Fibroblast of gingiva (primary cell): ENCODE measurements at places on chromosomes 11 and 22.
A peak's percentile ranks its signal among the peaks of the same experiment; 100 is the strongest.

- DNase-seq = no peak
These were observed 19.2 kb upstream of the TUB start for GRCh38 chr11:8061555-8062428.

DNA sequence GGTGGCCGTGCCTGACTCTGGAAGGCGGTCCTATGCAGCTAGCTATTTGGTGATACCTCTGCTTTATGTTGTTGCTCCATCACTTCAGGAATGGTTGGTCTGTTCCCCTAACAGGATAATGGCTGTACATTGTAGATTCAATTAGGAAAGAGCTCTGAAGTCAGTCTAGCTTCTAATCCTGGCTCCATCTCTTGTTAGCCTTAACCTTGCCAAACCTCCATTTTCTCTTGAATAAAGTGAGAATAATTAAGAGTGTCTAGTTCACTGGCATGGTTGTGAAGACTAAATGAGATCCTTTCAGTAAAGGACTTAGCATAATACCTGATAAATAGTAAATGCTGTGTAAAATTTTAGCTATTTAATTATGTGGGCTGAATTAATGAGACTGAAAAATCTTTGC is 262.5 kb upstream of the ARHGAP20 start:
- DNase-seq = no peak

DNA sequence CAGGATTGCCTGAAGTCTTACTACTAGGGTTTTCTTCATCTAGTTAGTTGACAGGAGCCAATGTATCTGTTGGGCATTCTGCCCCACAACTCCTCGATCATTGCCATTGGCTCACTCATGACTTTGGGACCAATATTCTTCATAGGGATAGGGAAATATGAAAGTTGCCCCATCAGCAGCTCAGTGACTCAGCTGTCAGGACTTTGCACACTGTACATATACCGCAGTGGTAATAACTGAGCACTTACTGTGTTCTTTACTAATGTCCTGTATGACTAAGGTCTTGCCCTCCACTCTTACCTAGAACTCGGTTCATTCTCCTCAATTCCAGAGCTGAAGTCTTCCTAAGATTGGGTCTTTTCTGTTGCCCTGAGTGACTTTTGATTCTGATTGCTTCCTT is 46.8 kb upstream of the PGR start:
- DNase-seq = no peak

GRCh38 chr11:10441652-10442503 is 13.2 kb upstream of the AMPD3 start:
- no peak for DNase-seq

DNA sequence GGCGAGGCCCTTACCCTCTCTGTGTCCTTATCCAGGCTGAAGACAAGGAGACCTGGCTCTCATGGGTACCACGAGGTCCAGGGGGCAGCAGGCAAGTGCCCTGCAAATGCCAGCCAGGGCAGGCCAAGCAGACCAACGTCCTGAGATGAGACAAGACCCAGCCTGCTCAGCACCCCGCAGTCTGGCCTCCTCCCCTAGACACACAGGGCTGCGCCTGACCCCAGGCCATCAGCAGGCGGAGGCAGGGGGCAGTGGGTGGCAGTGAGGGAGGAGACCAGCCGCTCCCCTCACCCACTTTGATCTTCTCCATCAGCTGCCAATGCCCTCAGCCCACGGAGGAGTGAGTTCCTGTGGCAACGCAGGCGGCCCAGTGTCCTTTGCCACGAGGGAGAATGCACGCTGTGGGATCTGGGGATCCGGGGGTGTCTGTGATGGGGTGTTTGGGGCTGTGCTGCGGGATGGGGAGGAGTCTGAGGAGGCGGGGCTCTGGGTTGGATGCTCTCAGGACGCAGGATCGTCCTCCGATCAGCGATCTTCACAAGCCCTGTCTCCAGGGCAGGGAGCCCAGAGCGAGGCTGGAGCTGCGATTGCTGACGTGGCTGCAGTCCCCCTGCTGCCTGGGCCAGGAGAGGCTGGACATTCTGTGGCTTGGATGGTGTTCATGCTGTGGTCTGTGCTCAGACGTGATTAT is 30.5 kb upstream of the PPARA start:
- peak; percentile 93 for DNase-seq

DNA sequence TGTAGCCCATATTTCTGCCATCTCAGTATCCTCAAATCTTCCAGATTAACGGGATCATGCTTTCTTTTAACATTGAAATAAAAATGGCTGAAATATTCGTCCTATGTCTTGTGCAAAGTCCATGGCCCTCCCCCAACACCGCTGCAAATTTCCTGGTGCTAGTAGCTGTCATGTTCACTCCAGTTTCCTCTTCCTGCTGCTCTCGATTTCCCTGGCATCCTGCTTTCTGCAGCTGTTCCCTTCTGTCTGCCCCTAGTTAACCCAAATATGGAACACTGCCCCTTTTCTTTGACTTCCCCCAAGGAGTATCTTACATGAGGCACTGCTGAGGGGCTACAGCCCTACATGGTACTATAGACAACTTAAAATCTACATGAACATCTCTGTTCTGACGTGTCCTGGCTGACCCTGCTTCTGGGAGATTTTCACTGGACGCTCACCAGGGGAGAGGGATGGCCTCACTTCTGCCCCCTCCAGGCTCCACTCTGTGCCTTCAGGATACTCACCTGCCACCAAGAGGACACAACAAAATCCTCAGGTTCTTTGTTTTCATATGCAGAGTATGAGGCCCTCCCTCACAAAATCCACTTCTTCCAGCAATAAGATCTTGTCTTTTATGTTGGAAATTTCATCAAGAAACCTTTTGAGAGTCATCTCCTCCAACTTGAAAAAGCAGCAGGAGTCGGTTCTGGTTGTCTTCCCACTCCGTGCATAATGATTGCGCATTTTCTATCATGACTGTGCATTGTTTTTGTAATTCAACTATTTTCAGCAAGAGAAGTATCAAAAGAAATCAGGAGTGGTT is 29.5 kb upstream of the SCUBE2 start:
- DNase-seq = no peak

- DNase-seq = no peak
These were observed 17.4 kb upstream of the ACR start for GRCh38 chr22:50720301-50721256.

DNA sequence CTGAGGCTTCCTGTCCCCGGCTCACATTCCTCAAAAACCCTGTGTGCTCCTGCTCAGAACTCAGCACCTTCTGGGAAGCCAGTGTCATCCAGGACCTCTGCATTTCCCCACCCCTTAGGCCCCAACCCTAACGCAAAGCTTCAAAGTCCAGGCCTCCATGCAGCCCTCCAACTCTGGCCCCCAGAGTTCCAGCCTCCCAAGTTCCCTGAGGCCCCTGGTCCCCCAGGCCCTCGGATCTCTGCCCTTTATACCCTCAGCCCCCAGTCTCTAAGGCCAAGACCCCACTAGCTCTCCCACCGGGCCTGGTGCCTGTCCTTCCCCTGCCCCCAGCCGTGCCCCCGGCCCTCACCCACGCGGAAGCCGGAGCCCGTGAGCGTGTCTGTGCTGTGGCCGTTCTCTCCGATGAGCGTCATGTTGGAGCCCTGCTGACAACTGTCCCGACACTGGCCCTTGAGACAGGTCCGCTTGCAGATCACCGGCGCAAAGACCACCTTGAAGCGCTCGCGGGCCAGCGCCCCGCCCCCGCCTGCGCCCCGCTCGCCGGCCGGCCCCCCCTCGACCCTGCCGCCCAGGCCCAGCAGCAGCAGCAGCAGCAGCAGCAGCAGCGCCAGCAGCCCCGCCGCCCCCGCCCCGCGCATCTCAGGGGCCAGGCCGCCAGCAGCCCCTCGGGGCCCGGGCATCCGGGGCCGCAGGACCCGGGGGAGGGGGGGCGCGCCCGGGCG is 718 bp downstream of the LTBP3 start:
- no peak for DNase-seq

DNA sequence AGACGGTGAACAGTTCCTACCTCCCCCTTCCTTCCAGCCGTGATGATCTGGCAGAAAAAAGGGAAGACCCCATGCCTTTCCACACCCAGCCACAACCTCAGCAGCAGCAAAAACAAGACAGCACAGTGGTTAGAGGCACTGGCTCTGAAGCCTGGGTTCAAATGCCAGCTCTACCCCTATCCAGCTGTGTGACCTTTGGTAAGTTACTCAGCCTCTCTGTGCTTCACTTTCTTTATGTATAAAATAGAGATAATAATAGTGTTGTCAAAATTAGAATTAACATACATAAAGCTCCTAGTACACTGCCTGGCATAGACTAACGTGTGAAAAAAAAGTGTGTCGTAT is 4.2 kb downstream of the NRXN2 start:
- DNase-seq = no peak

DNA sequence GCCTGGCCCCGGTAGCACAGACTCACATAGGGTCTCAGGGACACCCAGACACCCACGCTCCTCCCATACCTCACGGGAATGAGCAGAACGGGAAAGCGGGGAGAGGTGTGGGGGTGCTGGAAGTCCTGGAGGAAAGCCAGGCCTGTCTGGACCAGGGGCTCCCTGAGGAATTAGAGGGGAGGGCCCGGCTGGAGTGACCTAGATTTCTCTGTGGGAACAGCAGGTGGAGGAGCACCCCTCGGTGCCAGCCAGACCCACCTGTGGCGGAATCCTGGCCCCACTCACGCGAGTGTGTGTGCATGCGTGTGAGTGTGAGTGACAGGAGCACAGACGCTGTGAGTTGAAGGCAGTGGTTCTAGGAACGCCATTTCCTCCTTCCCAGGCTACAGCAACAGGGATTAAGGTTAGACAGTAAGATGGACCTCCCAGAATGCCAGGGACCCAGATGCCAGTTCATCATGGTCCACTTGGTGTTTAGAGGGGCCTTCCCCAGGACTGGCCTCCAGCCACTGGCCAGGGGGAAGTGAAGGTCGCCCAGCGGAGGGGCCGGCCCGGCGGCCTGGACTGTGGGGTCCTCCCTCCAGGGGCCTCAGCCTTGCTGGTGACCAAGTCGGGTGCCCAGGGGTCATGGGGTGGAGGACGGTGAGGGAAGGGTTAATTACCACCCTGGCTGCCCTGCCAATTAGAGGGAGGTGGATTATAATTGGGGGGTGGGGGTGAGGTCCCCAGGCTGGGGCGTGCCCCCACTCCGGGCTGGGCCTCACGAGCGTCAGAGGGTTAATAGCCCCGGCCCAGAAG is 1.0 kb downstream of the PKP3 start:
- no peak for DNase-seq

- DNase-seq = peak; percentile 23
These were observed 105.1 kb downstream of the FANCF start for GRCh38 chr11:22520521-22520920.

- peak; percentile 38 for DNase-seq
These were observed 9.1 kb downstream of the PRR33 start for GRCh38 chr11:1882265-1883238.

DNA sequence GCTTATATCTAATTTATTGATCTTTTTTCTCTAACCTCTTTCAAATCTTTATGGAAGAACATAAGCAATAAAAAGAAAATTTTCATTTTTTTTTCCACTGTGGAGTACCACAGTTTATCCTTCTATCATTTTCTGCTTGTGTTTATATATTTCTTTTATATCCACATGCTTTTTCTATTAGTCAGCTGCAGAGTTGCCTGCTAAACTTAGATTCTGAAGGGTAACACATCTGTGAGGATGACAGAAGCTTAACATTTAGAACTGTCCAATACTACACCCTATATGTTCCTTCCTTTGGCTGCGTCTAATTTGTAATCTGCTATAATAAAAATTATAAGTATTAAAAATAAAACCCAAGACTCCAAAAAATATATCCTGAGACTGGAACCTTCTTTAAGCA is 20.8 kb downstream of the CCDC90B start:
- DNase-seq = no peak

DNA sequence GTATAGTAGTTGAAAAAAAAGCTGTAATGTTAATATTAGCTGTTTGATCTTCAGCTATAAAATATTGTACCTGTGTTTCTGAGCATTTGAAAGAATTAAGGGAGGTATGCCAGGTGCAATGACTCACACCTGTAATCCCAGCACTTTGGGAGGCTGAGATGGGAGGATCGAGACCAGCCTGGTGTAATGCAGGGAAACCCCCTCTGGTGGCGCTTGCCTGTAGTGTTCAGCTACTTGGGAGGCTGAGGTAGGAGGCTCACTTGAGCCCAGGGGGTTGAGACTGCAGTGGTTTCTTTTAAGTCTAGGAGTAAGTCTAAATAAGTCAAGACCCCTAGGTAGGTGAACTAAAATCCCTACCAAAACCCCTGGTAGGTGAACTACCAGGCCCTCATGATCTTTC is 37.1 kb downstream of the TAF1D start:
- DNase-seq = no peak

- no peak for DNase-seq
These were observed 4.6 kb downstream of the GNB1L start for GRCh38 chr22:19849835-19850762.

DNA sequence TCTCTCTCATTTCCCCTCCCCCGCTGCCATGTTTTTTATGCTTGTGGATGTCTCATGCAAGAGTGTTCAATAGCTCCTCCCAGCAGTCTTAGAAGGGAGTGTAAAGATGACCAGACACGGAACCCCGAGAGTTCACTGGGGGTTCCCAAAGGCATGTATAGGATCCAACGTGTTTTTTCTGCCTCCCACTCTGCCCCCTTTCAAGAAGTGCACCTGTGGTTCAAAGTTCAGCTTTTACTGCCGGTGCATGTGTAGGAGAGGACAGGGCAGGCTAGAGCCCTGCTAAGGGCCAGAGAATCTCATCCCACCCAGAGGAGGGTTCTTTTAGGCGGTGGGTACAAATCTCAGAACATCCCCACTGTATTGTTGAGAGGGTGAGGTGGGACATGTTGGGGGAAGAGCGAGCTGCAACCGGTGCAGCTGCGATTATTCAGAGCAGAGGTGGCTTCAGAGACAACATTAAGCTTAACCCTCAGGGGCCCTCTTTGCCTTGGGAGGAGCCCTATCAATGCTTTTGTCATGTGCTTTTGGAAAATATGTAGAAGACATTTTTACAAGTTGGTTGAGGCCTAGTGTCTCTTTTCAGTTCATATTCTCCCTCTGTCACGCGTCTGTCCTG is 14.5 kb downstream of the MIF start:
- no peak for DNase-seq

DNA sequence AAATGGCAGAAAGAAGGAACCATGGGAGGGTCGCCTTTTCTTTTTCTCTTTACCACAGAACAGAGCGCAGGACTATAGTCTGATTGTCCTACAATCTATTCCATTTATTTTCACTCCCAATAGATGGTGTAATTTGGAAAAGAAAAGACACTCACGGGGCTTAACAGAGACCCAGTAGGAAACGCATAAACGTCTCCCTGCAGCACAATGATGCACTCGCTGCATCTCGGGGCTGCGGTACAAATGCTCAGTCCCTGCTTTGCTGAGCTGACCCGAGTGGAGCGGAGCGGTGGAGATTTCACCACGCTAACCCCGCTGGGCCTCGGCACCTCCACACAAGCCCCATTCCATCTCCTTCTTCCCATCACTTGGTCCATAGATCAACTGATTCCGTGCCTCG is 1.5 kb downstream of the FEZ1 start:
- no peak for DNase-seq
